ENCODE measurements at places on chromosomes 11 and 22.

DNA sequence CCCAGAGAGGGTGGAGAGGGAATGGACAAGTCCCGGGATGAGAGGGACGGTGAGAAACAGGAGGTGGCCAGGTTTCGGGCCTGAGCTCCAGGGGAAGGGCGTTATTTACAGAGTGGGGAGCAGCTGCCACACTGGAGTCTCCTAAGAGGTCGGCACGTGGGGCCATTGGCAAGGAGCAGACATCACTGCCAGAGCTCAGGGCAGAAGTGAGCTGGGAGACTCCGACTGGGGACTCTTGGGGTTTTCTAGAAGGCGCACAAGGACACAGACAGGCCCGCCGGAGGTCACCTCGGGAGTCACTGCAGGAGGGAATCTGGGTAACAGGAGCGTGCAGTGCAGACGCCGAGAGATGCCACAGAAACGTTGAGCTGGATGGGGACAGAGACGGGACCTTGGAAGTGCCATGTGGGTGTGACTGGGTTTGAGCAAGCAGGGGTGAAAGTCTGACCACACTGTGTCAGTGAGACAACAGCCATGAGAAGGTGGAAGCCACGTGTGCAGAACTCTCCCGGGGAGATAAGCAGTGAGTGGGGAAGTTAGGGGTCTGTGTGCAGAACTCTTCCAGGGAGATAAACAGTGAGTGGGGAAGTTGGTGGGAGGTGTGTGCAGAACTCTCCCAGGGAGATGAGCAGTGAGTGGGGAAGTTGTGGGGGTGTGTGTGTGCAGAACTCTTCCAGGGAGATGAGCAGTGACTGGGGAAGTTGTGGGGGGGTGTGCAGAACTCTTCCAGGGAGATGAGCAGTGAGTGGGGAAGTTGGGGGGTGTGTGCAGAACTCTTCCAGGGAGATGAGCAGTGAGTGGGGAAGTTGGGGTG is 187.5 kb downstream of the SHANK2 start:
- DNase-seq, result no peak

DNA sequence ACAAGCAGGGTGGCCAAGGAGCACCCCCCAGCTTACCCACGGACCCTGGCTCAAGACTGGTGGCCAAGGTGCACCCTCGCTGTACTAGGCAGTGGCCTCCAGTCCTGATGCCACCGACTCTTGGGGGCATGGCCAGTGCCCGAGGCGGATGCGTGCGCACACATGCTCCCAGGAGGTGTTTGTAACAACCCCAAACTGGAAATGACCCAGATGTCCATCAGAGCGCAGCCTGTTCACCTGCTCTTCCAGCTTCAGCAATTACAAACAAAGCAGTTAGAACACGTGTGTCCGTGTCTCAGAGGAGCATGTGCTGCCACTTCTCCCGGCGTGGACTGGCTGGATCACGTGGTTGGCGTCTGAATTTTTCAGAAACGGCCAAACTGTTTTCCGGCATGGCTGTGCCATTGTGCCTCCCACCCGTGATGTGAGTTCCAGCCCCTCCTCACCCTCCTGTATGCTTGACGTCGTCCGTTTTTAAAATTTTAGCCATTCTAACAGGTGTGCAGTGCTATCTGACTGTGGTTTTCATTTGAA is 7.1 kb upstream of the MUC6 start:
- no peak for DNase-seq

DNA sequence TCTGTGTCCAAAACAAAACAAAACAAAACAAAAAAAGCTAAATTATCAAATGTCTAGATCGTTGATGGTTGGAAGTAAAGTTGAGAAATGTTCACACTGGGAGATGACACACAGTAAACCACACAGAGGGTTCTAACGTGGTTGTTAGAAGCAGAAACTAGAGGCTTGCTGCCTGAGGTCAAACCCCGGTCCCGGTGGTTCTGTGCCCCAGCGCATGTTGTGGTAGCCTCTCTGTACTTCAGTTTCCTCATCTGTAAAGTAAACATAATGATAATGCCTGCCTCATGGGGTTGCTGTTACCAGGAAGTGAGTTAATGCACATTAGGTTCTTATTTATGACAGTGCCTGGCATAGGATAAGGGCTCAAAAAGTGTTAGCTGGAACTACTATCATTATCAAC is 33.4 kb downstream of the PPARA start:
- no peak for DNase-seq

- DNase-seq, result no peak
These were observed 18.0 kb downstream of the BIRC2 start for GRCh38 chr11:102364991-102365390.

- no peak for DNase-seq
These were observed 11.4 kb upstream of the CD44 start for GRCh38 chr11:35127619-35128018.

DNA sequence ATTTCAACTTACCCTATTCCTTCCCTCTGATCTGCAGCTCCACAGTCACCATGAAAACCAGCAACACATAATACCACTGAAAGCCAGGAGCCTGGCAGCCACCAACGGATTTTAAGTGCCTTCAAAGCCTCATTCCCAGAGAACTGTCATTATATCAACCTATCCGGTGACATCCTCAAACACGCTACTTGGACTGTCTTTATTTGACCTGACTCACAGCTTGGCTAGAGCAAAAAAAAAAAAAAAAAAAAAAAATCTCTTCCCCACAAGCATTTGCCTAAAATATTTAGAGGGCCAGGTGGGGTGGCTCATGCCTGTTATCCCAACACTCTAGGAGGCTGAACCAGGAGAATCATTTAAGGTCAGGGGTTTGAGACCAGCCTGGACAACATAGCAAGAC is 32.4 kb upstream of the ARHGAP32 start:
- no peak for DNase-seq

DNA sequence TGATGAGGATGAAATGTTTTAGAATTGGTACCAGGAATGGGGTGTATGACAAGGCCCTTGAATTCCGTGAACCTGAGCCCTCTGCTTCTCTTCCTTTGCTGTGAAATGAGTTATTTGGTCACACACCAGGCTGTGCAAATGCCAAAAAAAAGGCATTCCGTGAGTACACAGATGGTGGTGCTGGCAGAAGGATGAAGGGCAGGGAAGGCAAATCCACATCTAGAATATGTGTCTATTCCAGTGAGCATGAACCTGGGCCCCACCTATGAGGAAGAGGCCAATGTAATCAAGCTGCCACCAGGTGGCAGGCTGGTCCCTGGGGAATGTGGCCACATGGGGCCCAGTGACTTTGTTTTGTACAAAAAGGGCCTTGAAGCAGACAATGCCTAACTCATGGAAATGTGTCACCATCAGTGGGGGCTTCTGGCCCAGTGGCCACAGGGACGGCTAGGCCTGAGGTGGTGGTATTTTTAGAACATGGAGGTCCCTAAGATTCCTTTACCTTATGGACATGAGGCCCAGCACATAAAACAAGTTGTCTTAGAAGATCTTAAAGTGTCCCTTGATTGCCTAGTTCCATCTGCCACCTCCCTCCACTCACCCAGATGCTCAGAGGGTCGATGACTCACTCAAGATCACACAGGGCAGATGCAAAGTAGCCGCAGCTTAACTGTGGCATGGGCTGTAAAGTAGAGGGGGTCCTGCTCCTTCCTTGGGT is 3.9 kb upstream of the RNF215 start:
- peak; percentile 71 for DNase-seq

DNA sequence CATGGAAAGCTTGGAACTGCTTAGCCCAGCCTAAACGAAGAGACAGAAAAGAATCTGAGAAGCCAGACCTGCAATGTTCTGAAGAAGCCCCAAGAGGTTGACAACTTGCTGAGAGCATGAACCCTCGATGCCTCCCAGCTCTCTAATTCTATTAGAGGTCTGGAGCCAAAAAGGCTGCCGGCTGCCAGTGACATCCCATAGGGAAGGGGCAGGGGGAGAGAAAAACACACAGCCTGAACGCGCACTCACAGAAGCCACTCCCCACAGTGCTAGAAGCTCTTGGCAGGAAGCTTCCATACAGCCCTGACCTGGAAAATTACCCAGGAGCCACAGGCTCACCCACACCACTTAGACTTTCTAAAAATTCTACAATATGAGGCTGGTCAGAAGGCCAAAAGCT is 18.3 kb downstream of the POLDIP3 start:
- DNase-seq, result no peak

DNA sequence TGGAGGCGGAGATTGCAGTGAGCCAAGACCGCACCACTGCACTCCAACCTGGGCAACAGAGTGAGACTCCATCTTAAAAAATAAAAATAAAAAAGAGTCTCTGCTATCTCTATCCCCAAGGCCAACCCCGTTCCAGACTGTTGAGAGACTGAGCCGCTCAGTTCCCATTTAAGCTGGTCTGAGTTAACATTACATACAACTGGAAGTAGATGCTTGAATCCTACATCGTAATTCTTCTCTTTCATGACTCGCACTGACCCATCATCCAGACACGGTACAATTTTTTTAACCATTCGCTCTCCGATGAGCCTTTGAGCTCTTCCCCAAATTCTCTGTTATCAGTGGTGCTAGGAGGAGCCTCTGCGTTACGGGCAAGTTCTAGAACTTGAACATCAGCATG is 4.9 kb upstream of the CYTH4 start:
- no peak for DNase-seq

- no peak for DNase-seq
These were observed 32.2 kb upstream of the BID start for GRCh38 chr22:17806437-17806836.

DNA sequence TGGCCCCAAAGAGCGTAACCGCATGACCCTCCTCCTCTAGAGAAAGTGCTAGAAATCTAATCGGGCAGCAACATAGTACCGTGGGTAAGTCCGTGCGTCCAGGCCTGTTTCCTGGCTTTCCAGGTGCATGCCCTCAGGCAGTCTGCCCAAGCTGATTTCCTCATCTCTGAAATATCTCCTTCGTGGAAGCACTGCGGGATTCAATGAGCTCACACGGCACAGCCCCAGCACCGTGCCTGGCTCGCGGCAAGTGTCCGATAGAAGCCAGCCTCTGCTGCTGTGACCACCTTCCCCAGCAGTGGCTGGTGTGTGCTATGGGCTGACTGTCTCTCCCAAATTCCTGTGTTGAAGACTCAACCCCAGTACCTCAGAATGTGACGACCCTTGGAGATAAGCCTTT is 20.7 kb downstream of the RPUSD4 start:
- DNase-seq, result no peak

Data from activated gamma-delta T cell treated with anti-CD3 and anti-CD28 coated beads, Interleukin-2, amount 50 U/mL, for 16 hours (primary cell).